ENCODE measurements at places on chromosomes 4 and X.

DNA sequence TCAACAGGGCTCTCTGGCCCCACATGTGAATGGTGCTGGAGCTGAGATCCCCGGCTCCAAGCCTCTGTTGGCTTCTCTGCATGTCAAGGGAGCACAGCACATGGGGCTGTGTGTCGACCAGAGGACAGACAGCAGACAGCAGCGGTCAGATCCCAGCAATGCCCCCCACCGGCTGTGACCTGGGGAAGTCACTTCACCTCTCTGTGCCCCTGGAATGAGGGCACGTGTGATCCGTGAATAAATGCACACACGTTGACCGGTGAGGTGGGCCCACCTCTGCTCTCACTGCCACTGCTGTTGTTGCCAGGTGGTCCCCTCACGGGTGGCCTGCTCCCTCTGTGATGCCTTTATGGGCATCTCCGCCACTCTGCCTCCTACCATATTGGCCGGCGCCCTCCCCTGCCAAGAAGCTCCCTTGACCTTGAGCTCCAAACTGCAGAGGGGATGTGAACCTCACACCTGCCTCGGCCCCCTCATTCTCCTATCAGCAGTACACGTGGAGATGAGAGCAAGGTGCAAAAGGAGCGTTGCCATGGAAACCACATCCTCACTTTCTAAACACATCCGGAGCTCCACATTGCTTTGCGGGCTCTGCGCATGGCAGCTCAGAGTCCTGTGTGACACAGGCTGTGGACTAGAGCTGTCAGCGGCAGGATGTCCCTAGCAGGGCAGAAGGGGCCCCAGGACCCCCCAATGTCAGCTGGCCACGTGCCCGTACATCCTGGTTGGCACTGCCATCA, 75.4 kb downstream of the ABLIM2 start:
- no peak for DNase-seq

DNA sequence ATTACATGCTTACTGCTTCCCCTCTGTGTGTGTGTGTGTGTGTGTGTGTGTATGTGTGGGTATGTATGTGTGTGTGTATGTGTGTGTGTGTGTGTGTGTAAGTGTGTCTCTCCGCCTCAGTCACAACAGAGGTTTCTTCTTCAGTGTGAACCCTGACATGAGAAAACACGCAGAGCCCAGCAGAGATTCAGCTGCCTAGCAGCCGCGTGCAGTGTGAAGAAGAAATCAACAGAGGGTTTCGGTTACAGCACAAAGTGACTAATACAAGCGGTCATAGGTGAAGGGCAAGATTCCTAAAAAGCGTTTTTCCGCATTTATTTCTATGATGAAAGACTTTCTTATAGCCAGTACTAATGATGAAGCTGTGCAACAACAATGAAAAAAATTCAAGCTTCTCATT, 55.3 kb upstream of the ZFP42 start:
- DNase-seq: no peak

DNA sequence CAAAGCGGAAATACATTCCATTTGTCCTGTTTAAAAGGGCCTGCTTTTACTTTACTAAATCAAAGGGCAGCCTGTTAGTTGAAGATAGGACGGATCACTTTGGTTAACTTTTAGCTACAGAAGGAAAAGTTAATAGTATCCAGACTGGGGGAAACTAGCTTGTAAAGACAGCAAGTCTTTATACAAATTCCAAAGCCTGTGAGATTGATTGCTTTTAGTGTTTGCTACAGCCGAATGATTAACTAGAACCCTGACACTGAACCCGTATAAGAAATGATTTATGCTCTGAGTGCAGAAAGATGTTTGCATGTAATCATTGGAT, 93.4 kb downstream of the FRAS1 start:
- no peak for DNase-seq

DNA sequence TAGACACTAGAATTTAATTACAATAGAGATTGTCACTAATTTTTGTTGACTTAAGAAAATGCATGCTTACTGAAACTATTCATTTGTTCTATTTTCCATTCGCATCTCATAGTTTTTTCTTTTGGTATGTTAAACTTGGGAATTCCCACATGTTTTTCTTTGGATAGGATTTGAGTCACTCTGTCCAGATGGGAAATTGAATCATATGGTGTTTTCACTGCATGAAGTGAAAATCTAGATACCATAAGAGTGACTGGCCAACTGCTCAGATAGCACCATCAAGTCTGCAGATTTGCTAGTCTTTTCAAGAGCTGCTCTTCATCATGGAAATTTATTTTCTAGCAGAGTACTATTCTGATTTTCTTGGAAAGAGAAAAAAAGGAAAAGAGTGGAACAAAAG, 172.6 kb downstream of the FAM47B start:
- DNase-seq: no peak

DNA sequence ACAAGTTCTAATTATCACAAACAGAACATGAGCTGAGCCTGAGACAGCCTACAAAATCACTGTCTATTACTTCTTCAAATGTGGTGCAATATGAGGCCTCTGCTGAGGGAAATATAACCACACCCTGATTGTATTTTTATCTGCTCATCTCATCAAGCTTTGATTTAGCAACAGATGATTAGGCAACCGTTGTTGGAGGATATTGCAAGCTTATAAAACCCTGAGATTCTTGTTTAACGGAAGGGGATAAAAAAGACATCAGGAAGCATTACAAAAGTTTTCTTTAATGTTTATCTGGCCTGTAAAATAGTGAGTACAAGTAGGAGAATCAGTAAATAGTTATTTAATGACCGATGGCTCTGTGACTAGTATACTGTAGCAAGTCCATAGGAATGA, 108.5 kb downstream of the ZNF330 start:
- no peak for DNase-seq

- DNase-seq: no peak
Measured at GRCh38 chr4:39660045-39660444, 21.4 kb upstream of the SMIM14 start.

DNA sequence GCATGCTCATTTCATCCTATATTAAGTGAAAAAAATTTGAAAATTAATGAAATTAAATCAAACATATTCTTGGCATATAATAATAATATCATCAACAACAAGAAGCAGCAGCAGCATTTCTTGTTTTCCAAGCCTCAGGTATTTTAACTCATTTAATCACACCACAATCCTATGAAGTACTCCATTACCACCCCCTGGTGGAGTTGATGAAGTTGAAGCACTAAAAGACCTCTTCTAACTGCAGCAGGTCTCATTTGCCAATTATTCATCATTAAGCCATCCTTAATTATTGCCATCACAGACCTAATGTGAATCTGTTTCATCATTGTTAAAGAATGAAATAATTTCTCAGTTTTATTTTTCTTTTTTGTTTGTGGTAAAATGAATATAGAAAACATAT, 801.4 kb upstream of the GRID2 start:
- no peak for DNase-seq

DNA sequence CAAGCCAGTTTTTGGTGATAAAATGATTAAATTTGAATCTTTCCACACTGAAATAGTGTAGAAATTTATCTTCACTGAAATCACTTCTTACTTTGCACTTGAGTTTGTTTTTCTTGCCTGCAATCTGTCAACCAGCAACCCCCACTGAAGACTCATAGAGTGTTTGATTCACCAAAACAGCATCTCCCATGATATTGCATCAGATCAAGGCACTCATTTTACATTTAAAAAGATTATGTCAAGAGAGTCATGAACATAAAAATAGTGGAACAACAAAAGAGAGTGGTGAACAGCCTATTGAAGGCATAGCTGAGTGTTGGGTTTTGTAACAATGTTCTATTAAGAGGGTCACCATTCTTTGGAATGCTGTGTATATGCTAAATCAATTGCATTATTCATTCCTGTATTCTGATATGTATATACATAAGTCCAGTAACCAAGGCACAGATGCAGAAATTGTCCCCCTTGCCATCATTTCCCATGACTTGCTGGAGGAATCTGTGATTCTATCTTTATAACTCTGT, 1934.9 kb downstream of the ARAP2 start:
- DNase-seq: no peak

GRCh38 chr4:110959041-110959643, 336.3 kb upstream of the PITX2 start:
- DNase-seq: no peak

- DNase-seq: no peak
Measured at GRCh38 chr4:53614591-53614990, 23.3 kb upstream of the LNX1 start.

DNA sequence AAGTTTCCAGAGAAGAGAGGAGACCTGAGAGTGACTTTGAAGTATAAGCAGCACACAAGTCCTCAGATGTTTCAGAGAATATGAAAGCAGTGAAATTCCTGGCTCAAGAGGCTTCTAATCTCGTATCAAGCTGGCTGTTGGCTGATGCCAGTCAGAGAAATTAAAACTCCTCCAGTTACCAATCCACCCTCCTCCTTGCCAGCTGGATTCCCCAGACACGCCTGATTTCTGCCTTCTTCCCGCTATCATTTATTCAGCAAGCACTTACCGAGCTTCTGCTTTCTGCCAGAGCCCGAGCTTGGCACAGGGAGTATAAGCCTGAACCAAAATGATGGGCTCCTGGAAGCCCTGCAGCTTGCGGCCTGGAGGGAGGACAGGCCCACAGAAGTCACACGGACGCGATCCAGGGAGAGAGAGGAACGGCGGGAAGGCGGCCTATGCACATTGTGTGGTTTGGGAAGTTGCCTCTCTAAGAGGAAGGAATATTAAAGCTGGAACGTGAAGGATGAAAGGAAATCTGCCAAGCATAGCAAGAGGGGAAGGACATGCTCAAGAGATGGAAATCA, 102.4 kb upstream of the TBL1X start:
- DNase-seq: no peak

DNA sequence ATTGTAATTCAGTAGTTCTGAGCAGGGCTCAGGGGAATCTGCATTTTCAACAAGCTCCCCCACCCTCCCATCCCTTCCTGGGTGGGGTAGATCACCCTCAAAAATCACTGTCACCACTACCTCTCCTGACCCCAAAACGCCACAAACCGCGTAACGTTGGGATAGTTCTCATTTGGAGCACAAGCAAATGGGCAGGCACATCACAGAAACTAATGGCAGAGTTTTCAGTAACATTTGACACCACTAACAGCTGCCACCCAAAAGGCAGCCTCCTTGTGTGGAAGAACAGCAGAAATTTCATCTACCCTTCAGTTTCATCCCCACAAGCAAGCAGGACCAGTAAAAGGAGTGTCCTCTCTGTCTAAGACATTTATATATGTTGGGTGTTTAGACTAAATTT, 132.7 kb downstream of the PALLD start:
- no peak for DNase-seq

- DNase-seq: no peak
Measured at GRCh38 chr4:102321260-102321995, 23.9 kb downstream of the SLC39A8 start.

- no peak for DNase-seq
Measured at GRCh38 chr4:107825072-107825824, 516 bp downstream of the SGMS2 start.

- no peak for DNase-seq
Measured at GRCh38 chr4:140213749-140214148, 59.8 kb upstream of the MAML3 start.

DNA sequence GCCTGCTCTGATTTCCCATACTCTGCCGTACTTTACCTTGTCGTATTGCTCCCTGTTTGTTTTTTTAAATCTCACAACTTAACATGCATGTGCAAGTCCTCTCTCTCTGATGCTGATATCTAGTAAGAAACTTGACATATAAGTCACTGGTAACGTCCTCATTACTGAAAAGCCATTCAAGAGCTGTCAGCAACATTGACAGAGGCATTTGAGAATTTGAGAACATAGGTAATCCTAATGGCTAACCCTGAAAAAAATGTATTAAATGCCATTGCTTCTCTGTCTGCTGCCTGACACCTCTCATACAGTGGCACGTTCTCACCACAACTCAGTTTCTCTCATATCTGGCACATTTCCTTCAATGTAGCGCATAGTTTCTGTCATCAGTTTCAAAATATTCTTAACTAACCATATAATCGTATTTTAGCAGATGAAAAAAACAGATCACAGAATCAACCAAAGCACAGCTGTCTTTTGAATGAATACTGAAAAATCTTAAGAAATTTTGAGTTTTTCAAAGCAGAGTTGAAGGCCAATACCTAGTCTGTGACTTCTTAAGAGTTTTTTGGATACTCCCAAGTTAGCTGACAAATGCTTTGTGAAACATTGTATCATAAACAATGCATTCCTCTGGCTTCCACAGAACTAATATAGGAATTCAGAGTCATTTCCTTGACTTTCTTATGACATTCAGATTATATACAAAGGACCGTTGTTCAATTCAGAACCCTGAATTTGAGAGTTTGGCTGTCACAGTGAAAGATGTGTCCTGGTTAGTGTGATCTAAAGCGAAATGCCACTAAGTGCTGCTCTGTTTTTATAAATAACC, 996.4 kb downstream of the C4orf33 start:
- no peak for DNase-seq

DNA sequence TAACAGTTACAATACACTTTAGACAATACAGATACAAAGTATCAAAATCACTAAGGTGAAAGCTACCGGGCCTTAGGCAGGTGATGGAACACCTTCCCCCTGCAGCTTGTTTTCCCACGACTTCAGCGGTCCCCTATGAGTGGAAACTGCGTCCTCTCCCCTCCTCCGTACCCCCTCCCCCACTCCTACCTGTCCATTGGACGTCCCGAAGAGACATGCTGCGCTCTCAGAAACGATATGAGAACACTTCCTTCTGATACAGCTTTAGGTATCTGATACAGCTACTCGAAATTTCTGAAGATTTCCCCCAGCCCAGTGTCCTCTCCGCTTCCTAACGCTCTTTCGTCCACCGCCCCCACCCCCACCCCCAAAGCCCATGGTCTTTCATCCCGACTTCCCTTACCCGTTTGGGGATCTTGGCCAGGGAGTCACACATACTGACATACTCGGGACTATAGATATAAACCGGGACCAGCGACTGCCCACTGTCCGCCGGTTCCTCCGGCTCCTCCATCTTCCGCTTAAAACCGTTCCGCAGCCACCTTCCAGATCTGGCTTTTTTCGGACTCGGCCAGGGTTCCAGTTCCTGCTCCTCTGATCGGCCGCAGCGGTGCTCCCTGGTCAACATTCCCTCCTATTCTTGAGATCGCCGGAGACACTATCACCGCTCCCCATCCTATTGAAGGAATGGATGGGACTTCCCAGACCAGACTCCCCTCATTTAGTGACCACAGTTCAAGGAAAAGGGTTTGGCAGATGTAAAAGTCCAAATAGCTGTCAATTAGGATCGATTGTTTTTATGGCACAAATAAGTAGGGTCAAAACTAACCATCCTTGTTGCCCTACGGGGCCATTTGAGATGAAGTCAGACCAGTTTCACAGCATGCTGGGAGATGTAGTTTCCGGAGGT, at the start of gene HDAC8:
TSS of gene HDAC8 (minus strand) at position 596 of the 910 bp plus-strand sequence. CDS start at position 514, 82 bp downstream.
- peak; percentile 3 for DNase-seq

- no peak for DNase-seq
Measured at GRCh38 chrX:115259238-115259875, 25.5 kb upstream of the LRCH2 start.

GRCh38 chr4:18057821-18058533, 36.4 kb upstream of the LCORL start:
- no peak for DNase-seq

- no peak for DNase-seq
Measured at GRCh38 chr4:180698550-180699195, 1544.5 kb upstream of the TENM3 start.

- no peak for DNase-seq
Measured at GRCh38 chr4:166172619-166173018, 299.6 kb downstream of the TLL1 start.
